T-helper 2 cell treated with Interferon-gamma antibody and Interleukin-4, amounts not matched to agents 100 ng/mL and 5 ng/mL, for 36 hours (primary cell): ENCODE measurements at places on chromosomes 2 and 18. TPM values are rescaled to one million over a fixed set of nuclear protein-coding genes. Genes with fewer than 3 reads are reported as not detected.

The RTKN gene
- 0.36 and 0.52 TPM in 2 replicates for total RNA-seq

The CXCR1 gene
- total RNA-seq, result 1.6 and 2.0 TPM in 2 replicates

The GDF7 gene
- total RNA-seq, result 0.02 TPM in 1 of 2 replicates, not detected in the other

The KCNIP3 gene
- total RNA-seq, result not detected in 2 replicates

The ZNF804A gene
- not detected in 2 replicates for total RNA-seq

The AOX1 gene
- 0.20 TPM in 1 of 2 replicates, not detected in the other for total RNA-seq

The CD207 gene
- not detected in 2 replicates for total RNA-seq

The DSC2 gene
- not detected in 2 replicates for total RNA-seq

The ANKRD53 gene
- total RNA-seq, result not detected in 2 replicates

The MBOAT2 gene
- total RNA-seq, result 6.7 and 7.0 TPM in 2 replicates

The SDC1 gene
- total RNA-seq, result 0.14 TPM in 1 of 2 replicates, not detected in the other

The LIMS2 gene
- total RNA-seq, result 23.1 and 24.2 TPM in 2 replicates

The SLC9A4 gene
- total RNA-seq, result 0.11 and 0.18 TPM in 2 replicates

The LCT gene
- 0.64 and 0.86 TPM in 2 replicates for total RNA-seq

The REG3G gene
- not detected in 2 replicates for total RNA-seq

The C2orf80 gene
- total RNA-seq, result not detected in 2 replicates

The TYW5 gene
- 9.9 and 10.2 TPM in 2 replicates for total RNA-seq

The EPAS1 gene
- total RNA-seq, result 21.1 and 28.2 TPM in 2 replicates

The UBE2E3 gene
- 41.9 and 42.0 TPM in 2 replicates for total RNA-seq

The ANKRD30BL gene
- not detected in 2 replicates for total RNA-seq

The NLRC4 gene
- total RNA-seq, result not detected in 2 replicates

The NOSTRIN gene
- not detected in 2 replicates for total RNA-seq

The HOXD1 gene
- not detected in 2 replicates for total RNA-seq

The STPG4 gene
- total RNA-seq, result 0.30 and 0.50 TPM in 2 replicates

The C2orf72 gene
- 0.07 TPM in 1 of 2 replicates, not detected in the other for total RNA-seq

The HOXD13 gene
- total RNA-seq, result not detected in 2 replicates

The IGFBP5 gene
- not detected in 2 replicates for total RNA-seq

The ORMDL1 gene
- 70.0 and 78.9 TPM in 2 replicates for total RNA-seq

The METTL21A gene
- 21.2 and 22.9 TPM in 2 replicates for total RNA-seq

The GPBAR1 gene
- 0.86 and 0.91 TPM in 2 replicates for total RNA-seq

The LRATD1 gene
- not detected in 2 replicates for total RNA-seq

The DNAJC5G gene
- not detected in 2 replicates for total RNA-seq

The REG1B gene
- total RNA-seq, result not detected in 2 replicates

The TMEM131 gene
- total RNA-seq, result 34.7 and 40.1 TPM in 2 replicates

The EFR3B gene
- total RNA-seq, result 0.09 TPM in 2 replicates

The PRKRA gene
- 49.4 and 50.7 TPM in 2 replicates for total RNA-seq

The INO80B gene
- total RNA-seq, result 29.4 and 31.7 TPM in 2 replicates

The TRAF3IP1 gene
- total RNA-seq, result 7.7 and 10.4 TPM in 2 replicates

The FSIP2 gene
- 0.05 and 0.25 TPM in 2 replicates for total RNA-seq

The LIMS3 gene
- 0.20 and 0.66 TPM in 2 replicates for total RNA-seq

The FSHR gene
- not detected in 2 replicates for total RNA-seq

The DUSP28 gene
- total RNA-seq, result 9.2 and 9.6 TPM in 2 replicates

The TM4SF20 gene
- not detected in 2 replicates for total RNA-seq

The PDE6D gene
- total RNA-seq, result 34.6 and 34.8 TPM in 2 replicates

The SERPINB7 gene
- total RNA-seq, result not detected in 2 replicates

The RSAD2 gene
- total RNA-seq, result 34.2 and 35.0 TPM in 2 replicates

The TCF7L1 gene
- not detected in 2 replicates for total RNA-seq

The RAMP1 gene
- total RNA-seq, result 10.5 and 10.7 TPM in 2 replicates

The RGPD3 gene
- total RNA-seq, result 0.20 and 0.30 TPM in 2 replicates

The EIPR1 gene
- 43.0 and 45.8 TPM in 2 replicates for total RNA-seq

The CRYGC gene
- not detected in 2 replicates for total RNA-seq

The FAM124B gene
- 4.5 and 4.7 TPM in 2 replicates for total RNA-seq

The SERPINB10 gene
- total RNA-seq, result not detected in 2 replicates
